ENCODE measurements at places on chromosomes 1 and 21. TPM values are rescaled to one million over a fixed set of nuclear protein-coding genes. Genes with fewer than 3 reads are reported as not detected.

DNA sequence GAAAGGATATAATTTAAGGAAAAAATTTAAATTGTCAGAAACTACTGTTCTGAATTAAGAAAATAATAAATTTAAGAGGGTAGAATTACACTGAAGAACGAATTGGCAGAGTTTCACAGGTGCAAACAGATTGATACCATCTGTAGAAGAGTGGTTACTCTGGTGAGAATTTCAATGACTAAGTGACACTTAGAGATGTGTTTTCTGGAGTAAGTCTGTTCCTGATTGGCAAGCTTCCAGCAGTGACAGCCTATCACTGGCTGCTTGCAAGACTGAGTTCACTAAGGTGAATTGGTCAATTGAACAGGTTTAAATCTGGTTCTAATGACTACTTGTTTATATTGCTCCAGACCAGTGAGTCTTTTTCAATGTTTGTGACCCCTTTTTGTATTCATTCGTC, 838.2 kb upstream of the RGS18 start:
- no peaks in the 10 kb centered on the region for H3K27me3 ChIP-seq
- H3K27ac ChIP-seq, result no peak overlapping the region
- H3K4me3 ChIP-seq, result no peak overlapping the region

DNA sequence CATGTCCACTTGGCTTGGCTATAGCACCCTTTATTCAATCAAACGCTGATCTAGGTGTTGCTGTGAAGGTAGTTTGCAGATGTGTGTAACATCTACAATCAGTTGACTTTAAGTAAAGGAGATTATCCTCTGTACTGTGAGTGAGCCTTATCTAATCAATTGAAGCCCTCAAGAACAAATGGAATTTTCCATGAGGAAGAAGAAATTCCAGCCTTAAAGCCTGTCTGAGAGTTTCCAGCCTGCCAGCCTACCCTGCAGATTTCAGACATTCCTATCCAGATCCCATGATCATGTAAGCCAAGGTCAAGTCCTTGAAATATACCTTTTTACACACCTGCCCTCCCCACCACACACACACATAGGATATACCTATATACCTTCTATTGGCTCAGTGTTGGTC, 696.7 kb downstream of the MRPL39 start:
- H3K27ac ChIP-seq, result no peak overlapping the region
- no peak overlapping the region for H3K4me3 ChIP-seq
- H3K27me3 ChIP-seq, result no peaks in the 10 kb centered on the region
- H3K36me3 ChIP-seq, result no peaks in the 10 kb centered on the region
- no peaks in the 10 kb centered on the region for H3K4me1 ChIP-seq
- no peak for DNase-seq

DNA sequence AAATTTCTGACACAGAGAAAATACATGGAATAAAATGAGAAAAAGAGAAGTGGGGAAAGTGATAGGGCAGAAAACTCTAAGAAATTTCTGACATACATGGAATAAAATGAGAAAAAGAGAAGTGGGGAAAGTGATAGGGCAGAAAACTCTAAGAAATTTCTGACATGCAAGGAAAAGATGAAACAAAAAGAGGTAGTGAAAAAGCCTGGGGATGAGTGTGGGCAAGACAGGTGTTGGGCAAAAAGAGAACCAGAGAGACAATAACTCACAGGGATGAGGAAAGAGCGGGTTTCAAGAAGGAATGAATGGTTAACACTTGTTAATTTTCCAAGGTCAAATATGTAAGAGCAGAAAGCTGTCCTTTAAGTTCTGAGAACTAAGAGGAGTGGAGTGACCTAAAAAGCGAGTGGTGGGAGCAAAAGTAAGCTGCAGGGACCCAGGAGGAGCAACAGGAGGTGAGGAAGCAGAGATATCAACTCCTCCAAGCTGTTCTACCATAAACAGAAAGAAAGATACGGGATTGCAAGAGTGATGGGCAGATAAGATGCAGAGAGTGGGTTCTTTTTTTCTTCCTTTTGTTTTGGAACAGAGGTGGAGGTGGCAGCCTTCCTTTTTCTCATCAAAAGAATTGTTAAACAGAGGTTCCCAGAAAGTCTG, 29.9 kb upstream of the EXO1 start:
- DNase-seq, result no peak
- H3K4me1 ChIP-seq, result no peaks in the 10 kb centered on the region
- no peak overlapping the region for H3K4me3 ChIP-seq

GRCh38 chr1:63724375-63724899, 49.4 kb upstream of the ROR1 start:
- H3K4me3 ChIP-seq, result no peak overlapping the region
- H3K36me3 ChIP-seq, result no peaks in the 10 kb centered on the region
- H3K27me3 ChIP-seq, result no peaks in the 10 kb centered on the region
- no peak for DNase-seq
- H3K4me1 ChIP-seq, result no peaks in the 10 kb centered on the region

DNA sequence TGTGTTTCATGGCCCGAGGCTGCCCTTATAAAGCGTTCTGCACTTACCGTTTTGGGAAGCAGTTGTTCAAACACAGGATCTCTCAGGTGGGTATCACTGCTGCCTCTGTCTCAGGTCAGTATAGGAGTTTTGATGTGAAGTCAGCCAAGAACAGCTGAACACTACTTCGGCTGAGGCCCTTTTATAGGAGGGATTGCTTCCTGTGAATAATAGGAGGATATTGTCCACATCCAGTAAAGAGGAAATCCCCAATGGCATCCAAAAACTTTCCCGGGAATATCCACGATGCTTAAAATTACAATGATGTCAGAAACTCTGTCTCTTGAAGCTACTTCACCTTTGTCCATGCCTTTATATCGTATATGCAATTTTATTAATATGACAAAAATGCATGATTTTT, at the start of gene SELE:
SELE (minus strand) TSS at position 156 of the 400 bp plus-strand sequence. CDS start 467 bp downstream, outside the sequence.
- H3K27ac ChIP-seq, result no peak within 1 kb of the TSS
- no peak for DNase-seq
- no peak within 1 kb of the TSS for H3K4me3 ChIP-seq
- H3K36me3 ChIP-seq, result no peaks in the 10 kb centered on the region
- no peaks in the 10 kb centered on the region for H3K4me1 ChIP-seq
- H3K27me3 ChIP-seq, result no peaks in the 10 kb centered on the region

Gene RAB25
- not detected for total RNA-seq

Gene TRIM45
- 6.9 TPM for total RNA-seq

Gene RGS4
- total RNA-seq, result 1.4 TPM

Gene OTUD3
- total RNA-seq, result 5.1 TPM
